Right atrium auricular region (tissue), 2 donors: ENCODE measurements at places on chromosomes 6 and 20. TPM values are rescaled to one million over a fixed set of nuclear protein-coding genes. Genes with fewer than 3 reads are reported as not detected.

PTCHD4 gene
- 0.51 TPM for total RNA-seq

MOG gene
- 0.16 TPM for total RNA-seq

FAM217B gene
- 7.9 TPM for total RNA-seq

RAET1E gene
- total RNA-seq = 4.3 TPM

MYLK4 gene
- 1.0 TPM for total RNA-seq

RNF217 gene
- 14.1 TPM for total RNA-seq

OR2J3 gene
- total RNA-seq = not detected

EYA2 gene
- total RNA-seq = 2.6 TPM

GMPR gene
- 89.5 TPM for total RNA-seq

PEX7 gene
- total RNA-seq = 7.2 TPM

TPBG gene
- total RNA-seq = 7.4 TPM

GRCh38 chr6:36116943-36117342 lies 13.4 kb upstream of the MAPK13 start:
- no peak for DNase-seq

DNA sequence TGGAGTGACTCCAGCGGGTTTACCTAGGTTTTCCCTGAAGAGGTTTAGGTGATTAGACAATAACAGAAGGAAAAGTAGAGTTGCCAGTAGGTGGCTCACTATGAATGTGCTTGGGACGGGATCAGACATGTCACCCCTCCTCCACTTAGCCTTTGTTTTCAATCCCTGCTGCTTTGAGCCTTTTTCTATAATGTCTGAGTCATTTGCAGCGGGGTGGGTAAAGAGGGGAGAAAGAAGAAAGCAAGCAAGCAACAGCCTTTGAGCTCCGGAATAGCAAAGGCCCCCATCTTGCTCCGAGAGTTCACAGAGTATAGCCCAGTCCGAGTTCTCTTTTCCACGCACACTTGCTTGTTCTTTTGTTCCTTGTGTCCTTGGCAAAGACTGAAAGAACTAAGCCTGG lies 129.1 kb downstream of the PACRG start:
- no peak for DNase-seq

DNA sequence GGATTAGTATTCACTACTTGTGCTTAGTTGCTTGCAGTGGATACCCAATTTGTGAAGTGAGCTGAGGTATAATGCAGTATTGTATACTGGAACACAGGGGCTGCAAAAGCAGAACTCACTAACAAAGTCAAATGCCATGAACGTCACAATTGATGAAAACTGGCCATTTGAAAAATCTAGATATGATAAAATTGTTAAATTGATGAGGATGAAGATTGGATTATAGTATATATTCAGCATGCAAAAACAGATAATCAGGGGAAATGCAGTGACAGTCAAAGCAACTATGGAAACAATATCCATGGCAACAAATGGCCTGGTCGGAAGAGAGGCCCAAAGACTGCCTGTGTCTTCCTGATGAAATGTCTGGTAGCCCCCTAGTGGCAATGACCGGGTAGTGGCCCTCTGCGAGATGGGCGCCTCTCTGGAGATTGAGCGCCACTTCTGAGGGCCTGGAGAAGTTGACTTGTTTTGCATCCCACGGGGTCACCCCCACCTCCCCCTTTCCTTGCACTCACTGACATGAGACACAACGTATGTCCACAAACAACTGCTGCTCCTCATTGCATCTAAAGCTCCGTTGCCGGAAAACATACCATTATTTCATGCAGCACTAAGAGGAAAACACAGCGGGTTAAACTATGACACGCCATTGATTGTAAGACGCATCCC lies 43.6 kb downstream of the C6orf15 start:
- DNase-seq = peak; percentile 77

GRCh38 chr20:44727039-44727438 lies 11.9 kb downstream of the CCN5 start:
- no peak for DNase-seq

- DNase-seq = peak; percentile 68
Observed at GRCh38 chr20:58690396-58691135, 2.0 kb upstream of the NPEPL1 start.

- no peak for DNase-seq
Observed at GRCh38 chr20:45109634-45110033, 5.3 kb downstream of the WFDC5 start.

GRCh38 chr6:30216096-30216495 lies 2.9 kb upstream of the TRIM26 start:
- no peak for DNase-seq

DNA sequence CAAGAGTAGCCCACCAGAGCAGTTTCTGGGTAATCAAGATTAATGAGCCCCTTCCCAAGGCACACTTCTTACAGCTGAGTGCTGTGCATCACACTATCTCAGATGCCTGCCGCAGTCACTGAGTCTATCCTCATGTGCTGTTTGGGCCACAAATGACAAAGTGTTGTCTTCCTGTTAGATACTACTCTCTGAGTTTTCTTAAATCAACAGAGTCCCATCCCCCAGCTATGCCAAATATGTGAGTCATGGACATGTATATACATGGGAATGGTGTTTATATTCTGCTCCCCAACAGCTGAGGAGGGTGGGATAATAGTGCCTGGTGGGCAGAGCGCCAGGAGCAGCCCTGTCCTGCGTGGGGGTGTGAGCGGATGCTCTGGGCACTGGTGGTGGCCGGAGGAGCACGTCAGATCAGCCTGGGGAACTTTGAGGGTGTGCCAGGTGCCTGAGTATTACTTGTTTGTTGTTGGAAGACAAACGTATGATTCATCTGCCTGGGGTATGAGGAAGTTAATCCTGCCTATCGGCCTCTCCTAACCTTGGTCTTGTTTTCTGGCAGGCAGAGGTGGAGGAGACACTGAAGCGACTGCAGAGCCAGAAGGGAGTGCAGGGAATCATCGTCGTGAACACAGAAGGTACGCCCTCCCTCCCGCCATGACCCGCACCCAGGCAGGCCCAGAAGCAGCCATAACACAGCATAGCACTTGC lies 9.6 kb downstream of the DYNLRB1 start:
- DNase-seq = peak; percentile 90

- DNase-seq = no peak
Observed at GRCh38 chr6:67694127-67694526, 941.0 kb upstream of the ADGRB3 start.

- DNase-seq = no peak
Observed at GRCh38 chr20:17530716-17531664, at the start of gene BFSP1. Gene BFSP1 (minus strand): TSS chr20:17531379. CDS start chr20:17531329, 50 bp downstream.

- DNase-seq = no peak
Observed at GRCh38 chr6:2979819-2980464, 8.6 kb upstream of the SERPINB6 start.

GRCh38 chr6:7578931-7579330 lies 11.1 kb upstream of the SNRNP48 start:
- DNase-seq = no peak

DNA sequence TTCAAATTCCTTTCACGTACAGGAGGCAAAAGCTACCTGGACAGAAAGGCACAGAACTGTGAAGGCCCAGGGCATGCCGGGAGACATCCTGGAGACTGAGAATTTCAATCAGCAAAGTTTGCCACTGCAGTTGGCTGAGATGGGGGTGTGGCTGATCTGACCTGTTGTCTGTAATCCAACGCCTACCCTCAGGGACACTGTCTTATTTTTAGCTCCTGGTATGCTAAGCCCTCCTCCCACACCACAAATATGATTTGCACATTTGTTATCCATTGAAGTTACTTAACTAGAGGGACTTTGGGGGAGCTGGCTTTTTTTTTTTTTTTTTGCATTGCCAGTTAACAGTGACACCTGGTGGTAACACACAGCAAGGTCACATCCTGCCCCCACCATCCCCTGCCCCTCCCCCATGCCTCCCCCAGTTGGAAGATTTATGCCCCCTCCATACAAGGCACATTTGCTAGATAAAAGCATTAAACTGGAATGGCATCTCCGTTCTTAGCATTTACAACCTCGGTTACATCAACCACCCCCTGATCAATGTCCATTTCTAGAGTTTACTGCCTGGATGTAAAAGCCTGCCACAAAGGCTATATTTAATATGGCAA lies 40.4 kb downstream of the TTI1 start:
- DNase-seq = no peak

DNA sequence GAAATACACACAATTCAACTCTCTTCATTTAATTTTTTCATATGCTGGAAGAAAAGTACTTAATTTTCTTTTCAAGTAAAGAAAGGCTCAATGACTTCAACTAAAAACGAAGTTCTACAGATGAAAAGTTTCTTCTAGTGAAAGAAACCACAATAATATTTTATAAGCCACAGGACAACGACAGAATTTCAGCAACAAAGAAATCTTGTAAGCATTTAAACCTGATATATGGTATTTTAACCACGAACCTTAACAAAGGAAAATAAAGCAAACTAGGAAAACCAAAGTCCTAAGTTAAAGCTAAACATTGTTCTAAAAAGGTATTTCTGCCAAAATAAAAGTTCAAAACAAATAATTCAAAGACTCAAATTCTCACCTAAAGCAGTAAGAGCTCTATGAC lies 24.6 kb upstream of the DST start:
- DNase-seq = no peak

DNA sequence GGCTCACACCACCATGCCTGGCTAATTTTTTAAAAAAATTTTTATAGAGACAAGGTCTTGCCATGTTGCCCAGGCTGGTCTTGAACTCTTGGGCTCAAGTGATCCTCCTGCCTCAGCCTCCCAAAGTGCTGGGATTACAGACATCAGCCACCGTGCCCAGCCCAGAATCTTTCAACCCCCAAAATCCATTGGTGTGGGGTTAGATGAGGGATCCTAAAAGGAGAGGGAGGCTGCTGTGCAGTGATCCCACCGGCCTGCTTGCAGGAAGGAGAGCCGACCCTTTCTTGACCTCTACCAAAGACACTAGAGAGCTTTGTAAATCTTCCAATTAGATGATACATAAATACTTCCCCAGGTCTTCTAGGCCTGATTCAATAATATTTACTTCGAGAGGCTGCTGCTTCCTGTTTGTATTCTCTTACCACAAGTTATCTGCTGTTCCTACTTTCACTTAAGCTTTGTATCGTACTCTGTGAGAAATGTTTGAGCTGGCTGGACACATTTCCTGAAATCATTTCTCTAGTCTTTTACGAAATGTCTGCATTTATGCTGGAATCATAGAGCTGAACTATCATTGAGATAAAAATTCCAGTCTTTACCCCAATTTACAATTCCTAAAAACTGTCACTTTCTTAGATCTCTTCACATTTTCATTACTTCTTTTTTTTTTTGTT lies 49.3 kb upstream of the IER3 start:
- DNase-seq = no peak

DNA sequence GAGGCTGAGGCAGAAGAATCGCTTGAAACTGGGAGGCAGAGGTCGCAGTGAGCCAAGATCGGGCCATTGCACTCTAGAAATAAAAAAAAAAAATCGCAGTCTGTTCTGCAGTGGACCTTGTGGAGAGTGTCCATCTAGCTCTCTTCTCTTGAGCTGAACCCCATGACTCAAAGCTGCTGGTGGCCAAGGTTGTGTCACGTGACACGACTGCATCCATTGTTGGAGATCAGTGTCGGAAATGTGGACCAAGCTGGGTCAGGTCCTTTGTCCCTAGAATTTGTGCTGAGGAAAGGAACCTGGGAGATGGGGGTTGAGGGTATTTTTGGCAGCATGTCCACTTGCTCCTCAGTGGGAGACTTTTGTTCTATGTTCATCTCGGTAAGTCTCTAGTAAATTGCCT lies 564.8 kb upstream of the CDH4 start:
- no peak for DNase-seq

- DNase-seq = peak; percentile 83
Observed at GRCh38 chr6:11921017-11921438, 91.1 kb upstream of the HIVEP1 start.

DNA sequence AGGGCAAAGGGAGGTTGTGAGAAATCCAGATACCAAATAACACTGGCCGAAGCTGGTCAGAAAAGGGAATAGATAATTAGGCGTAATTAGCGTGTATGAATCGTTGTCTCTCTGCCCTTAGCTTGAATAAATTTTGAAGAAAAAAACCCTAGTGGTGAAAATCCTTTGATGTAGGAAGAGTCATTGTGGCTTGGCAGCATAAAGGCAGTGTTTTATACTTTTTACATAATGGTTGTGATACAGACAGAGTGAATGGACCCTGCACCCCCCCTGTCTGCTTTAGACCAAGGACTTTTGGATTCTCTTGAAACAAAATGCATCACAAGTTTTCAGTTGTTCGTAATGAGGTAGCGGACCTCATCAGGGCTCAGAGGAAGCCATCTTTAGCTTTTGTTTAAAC lies 126.5 kb downstream of the AFG1L start:
- no peak for DNase-seq

- no peak for DNase-seq
Observed at GRCh38 chr6:14621518-14621917, 503.9 kb downstream of the CD83 start.
